ENCODE measurements at places on chromosomes 2 and 18. TPM values are rescaled to one million over a fixed set of nuclear protein-coding genes. Genes with fewer than 3 reads are reported as not detected.

DNA sequence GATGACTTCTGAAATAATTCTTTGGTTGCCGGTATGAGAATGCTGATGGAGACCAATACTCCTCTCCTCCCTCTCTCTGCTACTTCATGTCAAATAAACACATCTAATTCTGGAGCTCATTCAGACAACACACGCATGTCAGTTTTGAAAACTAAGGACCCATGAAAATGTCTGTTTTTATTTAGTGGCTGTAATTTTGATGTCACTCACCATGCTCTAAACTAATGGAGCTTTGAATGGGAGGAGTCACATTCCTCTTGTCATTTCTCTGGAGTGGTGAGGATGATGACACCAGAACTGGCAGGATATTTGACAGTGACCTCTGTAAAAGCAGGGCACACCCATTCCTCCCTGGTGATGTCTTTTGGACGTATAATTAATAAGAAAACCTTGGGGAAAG, 163.0 kb downstream of the PHLPP1 start:
- H3K27ac ChIP-seq: no peak overlapping the region
- no peaks in the 10 kb centered on the region for H3K36me3 ChIP-seq
- H3K4me1 ChIP-seq: peaks cover 32% of the 10 kb centered on the region

GRCh38 chr2:12106440-12107080, 360.1 kb downstream of the LPIN1 start:
- H3K4me3 ChIP-seq: no peak overlapping the region
- H3K27me3 ChIP-seq: no peaks in the 10 kb centered on the region
- no peak for DNase-seq
- no peaks in the 10 kb centered on the region for H3K36me3 ChIP-seq

- no peaks in the 10 kb centered on the region for H3K36me3 ChIP-seq
- no peaks in the 10 kb centered on the region for H3K4me1 ChIP-seq
- no peaks in the 10 kb centered on the region for H3K27me3 ChIP-seq
- H3K27ac ChIP-seq: no peak overlapping the region
- no peak for DNase-seq
These were observed 139.2 kb upstream of the PDE1A start for GRCh38 chr2:182565911-182566567.

DNA sequence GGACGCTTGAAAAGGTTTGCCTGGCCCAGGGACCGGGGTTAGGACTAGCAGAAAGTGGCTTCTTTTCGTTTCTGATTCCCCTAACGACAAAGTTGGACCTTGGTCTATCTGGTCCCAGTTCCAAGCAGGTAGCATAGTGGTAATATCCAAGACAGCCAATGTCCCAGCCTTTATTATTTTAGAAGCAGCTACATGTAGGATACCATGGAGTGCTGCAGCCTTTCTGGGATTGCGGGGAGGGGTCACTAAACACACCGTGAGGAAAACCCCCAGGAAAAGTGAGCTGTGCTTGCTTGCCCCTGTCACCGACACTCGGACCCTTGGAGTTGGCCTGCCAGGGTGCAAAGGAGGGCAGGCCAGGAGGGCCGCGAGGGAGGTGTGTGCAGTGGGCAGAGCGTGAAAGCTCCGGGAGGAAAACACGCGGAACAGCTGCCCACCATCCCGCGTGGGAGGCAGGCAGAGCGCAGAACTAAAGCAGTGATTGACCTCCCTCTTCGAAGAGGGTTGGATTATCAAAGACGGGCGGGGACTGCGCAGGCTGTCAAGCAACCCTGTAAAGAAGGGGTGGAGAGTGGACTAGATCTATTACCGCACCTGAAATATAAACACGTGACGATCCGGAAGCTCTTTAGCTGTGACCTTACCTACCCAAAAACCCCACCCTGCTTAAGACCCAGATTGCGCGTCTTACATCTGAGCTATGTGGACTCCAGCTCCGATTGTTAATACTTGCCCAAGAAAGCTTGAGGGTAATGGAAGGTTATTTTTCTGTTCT, 624 bp upstream of the MAP4K3 start:
- H3K4me1 ChIP-seq: peaks cover 55% of the 10 kb centered on the region
- DNase-seq: no peak
- H3K27ac ChIP-seq: peak overlapping the region; percentile 98
- peak overlapping the region; percentile 95 for H3K4me3 ChIP-seq

GRCh38 chr2:177584030-177584692, 191.6 kb downstream of the AGPS start:
- no peaks in the 10 kb centered on the region for H3K4me1 ChIP-seq
- no peak overlapping the region for H3K4me3 ChIP-seq
- no peaks in the 10 kb centered on the region for H3K27me3 ChIP-seq
- no peak overlapping the region for H3K27ac ChIP-seq

DNA sequence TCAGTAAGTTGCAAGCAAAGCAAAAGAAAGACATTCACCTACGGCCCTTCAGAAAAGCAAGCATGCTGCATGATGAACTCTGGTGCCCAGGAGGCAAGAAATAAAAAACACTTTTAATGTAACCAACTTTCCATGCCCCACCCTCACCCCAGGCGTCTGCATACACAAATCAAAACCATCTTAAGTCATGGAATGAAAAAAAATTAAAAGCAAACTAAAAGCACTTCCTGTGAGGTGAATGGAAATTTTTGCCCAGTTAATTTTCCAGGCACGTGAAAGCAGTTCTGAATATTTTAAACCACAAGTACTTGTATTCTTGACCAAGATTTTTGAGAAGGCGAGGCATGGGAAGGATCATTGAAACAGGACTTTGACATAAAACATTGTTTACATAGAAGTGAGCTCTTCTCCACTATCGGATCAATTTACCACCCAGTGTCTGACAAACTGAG, 2.5 kb upstream of the ICOS start:
- H3K4me1 ChIP-seq: peaks cover 1% of the 10 kb centered on the region
- H3K4me3 ChIP-seq: no peak overlapping the region
- H3K36me3 ChIP-seq: no peaks in the 10 kb centered on the region
- H3K27ac ChIP-seq: no peak overlapping the region
- no peak for DNase-seq

DNA sequence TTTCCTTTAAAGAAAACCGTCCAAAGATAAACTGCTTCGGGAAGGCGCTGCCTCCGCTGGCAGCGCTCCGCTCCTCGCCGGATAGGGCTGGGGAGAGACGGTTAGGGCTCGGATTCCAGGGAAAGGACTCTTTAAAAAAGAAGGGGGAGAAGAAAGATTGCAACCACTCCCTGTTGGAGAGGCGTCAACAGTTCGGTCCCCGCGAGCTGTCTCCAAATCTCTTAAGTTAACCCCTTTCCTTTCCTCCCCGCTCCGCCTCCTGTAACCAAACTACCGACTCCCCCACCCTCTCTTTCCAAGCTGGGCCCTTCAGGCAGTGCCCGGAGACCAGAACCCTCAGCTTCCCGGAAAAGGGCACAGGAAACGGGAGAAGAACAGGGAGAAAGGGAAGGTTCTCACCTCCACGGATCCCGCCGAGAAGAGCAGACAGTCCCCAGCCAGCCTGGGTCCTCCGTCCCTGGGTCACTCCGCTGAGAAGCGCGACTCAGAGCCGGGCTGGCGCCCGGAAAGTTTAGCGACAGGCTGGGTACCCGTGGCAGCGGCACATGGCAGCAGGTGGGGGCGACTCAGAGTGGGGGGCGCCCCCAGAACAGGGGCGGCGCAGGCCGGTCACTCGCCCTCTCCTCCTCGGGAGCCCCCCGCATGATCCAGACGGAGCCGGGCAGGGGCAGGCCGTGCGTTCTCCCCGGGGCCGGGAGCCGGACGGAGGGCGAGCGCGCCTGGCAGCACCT, 675 bp downstream of the FZD5 start:
- peak overlapping the region; percentile 95 for H3K27ac ChIP-seq
- peak overlapping the region; percentile 80 for H3K4me3 ChIP-seq
- no peaks in the 10 kb centered on the region for H3K27me3 ChIP-seq
- peaks cover 21% of the 10 kb centered on the region for H3K36me3 ChIP-seq
- H3K4me1 ChIP-seq: peaks cover 44% of the 10 kb centered on the region

GRCh38 chr2:236608188-236608525, 38.5 kb downstream of the ACKR3 start:
- no peak overlapping the region for H3K4me3 ChIP-seq
- H3K4me1 ChIP-seq: no peaks in the 10 kb centered on the region
- H3K27me3 ChIP-seq: no peaks in the 10 kb centered on the region
- no peak overlapping the region for H3K27ac ChIP-seq

PXDN gene
- 81.6 TPM for total RNA-seq

PDCD1 gene
- total RNA-seq: 0.11 TPM

DNA sequence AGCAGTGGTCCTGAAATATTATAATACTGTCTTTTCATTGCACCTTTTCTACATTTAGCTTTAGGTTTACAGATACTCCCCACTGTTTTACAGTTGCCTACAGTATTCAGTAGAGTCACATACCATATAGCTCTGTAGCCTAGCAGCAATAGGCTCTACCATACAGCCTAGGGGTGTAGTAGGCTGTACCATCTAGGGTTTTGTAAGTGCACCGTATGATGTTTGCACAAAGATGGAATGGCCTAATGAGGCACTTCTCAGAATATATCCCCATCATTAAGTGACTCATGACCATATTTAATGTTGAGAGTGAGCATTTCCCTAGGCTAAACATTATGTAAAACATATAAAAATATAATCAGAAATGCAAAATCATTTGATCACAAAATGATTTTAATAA, 511.3 kb upstream of the RAB12 start:
- H3K27ac ChIP-seq: no peak overlapping the region
- no peak for DNase-seq
- H3K27me3 ChIP-seq: no peaks in the 10 kb centered on the region
- H3K36me3 ChIP-seq: peaks cover 14% of the 10 kb centered on the region
- no peak overlapping the region for H3K4me3 ChIP-seq
- no peaks in the 10 kb centered on the region for H3K4me1 ChIP-seq

LYG2 gene
- not detected for total RNA-seq

ITPRIPL1 gene
- total RNA-seq: 1.2 TPM

DNA sequence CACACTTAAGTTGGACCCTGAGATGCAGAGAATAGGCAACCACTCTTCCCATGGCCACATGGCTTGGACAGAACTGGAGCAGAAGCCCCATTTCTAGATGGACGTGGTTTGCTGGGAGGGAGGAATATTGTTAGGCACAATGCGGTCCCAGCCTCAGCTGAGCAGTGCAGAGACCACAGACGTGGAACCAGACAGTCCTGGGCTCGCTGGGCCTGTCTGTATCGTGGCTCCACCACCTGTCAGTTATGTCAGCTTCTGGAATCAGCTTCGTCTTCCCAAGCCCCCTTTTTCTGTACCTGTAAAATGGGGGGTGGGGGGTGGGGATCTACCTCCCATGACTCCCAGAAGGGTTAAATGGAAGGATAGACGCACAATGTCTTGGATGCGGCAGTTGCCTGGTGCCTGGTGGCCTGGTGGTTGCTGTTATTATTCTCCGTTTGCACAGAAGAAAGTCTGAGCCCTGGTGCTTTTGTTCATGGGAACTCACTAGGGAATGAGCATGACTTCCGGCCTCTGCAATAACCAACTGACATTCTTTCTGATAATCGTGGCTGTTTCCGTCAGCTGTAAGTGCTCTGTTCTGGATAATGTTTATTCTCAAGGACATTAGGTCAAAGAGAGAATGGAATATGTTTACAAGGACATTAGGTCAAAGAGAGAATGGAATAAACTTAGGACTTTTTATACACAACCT, 31.4 kb downstream of the COLEC11 start:
- no peaks in the 10 kb centered on the region for H3K27me3 ChIP-seq
- H3K4me3 ChIP-seq: no peak overlapping the region
- peaks cover 23% of the 10 kb centered on the region for H3K4me1 ChIP-seq
- H3K36me3 ChIP-seq: no peaks in the 10 kb centered on the region
- H3K27ac ChIP-seq: peak overlapping the region; percentile 67
- no peak for DNase-seq

NT5C1B gene
- total RNA-seq: not detected
